Stimulated activated CD8-positive, alpha-beta memory T cell treated with anti-CD3 and anti-CD28 coated beads, Interleukin-12 subunit alpha, Interleukin-12 subunit beta, amount 100 ng/mL, for 4 hours (primary cell): ENCODE measurements at places on chromosomes 2 and 18.

- no peak for DNase-seq
These were observed 43.6 kb downstream of the L3MBTL4 start for GRCh38 chr18:6370886-6371635.

- no peak for DNase-seq
These were observed 562.0 kb upstream of the TNP1 start for GRCh38 chr2:217421834-217422233.

DNA sequence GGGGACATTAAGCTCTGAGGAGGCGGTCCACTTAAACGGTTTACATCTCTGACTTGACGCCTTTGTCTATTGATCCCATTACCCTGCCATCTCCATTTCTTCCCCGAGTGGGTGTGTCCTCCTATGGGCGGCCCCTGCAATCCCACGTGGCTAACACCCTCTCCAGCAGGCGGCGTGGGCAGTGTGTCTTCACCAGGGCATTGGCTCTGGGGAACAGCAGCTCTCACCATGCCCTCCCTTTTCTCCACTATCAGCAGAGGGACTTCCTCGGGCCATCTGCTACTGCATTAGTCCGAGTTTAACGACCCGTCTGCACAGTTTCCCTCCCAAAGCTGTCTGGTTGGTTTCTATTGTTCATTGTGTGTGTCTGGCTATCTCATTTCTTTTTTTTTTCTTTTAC lies 511.9 kb upstream of the NRP2 start:
- no peak for DNase-seq

GRCh38 chr2:101003278-101003775 lies 1.2 kb downstream of the RPL31 start:
- no peak for DNase-seq

- DNase-seq: no peak
These were observed 29.6 kb upstream of the CYBRD1 start for GRCh38 chr2:171492664-171493063.

GRCh38 chr2:126664639-126665038 lies 8.7 kb downstream of the GYPC start:
- no peak for DNase-seq

DNA sequence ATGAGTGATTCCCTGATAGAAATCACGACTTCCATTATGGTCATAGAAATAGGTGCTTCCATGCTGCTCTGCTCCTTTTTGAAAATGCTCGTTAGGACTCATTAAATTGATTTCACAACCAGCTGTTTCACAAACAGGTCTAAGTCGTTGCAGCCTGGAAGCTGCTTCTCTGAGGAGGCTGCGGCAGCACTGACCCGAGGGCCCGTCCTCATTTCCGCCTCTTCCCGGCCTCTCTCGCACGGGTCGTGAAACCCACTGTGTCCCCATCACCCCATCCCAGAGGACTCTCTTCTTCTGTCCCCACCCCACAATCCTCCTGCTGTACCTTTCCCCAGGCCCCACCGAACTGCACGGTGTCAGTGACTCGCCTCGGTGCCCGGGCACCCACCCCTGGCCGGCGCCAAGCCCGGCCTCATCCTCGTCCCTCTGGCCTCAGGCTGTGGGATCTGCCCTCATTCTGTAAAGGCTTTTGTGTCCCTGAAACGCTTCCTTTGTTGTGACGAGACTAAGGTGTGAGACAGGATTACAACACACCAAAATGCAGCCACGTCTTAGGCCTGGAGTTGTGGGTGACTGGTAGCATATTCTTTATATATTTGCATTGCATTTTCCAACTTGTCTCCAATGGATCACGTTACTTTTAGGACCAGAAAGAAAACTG lies 112.7 kb upstream of the CTDP1 start:
- no peak for DNase-seq

GRCh38 chr2:21916934-21917522 lies 793.3 kb downstream of the TDRD15 start:
- no peak for DNase-seq

GRCh38 chr2:190090148-190090547 lies 27.6 kb upstream of the MSTN start:
- no peak for DNase-seq

DNA sequence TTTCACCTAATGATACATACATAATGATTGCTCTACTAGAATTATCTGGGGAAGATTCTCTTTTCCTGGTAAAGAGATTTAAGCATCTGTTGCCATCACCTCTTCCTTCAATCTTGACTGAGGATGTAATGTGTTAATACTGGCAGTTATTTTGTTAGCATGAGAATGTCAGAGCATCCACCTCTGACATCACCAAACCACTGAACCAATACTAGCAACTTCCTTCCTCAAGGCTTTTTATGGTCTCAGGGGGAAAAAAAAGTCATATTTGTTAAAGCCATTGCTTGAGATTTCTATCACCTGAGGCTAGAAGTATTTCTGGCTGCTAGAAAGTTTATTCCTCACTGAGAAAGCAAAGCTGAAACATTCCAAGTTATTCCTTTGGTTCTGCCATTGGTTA lies 48.5 kb downstream of the DSEL start:
- no peak for DNase-seq

DNA sequence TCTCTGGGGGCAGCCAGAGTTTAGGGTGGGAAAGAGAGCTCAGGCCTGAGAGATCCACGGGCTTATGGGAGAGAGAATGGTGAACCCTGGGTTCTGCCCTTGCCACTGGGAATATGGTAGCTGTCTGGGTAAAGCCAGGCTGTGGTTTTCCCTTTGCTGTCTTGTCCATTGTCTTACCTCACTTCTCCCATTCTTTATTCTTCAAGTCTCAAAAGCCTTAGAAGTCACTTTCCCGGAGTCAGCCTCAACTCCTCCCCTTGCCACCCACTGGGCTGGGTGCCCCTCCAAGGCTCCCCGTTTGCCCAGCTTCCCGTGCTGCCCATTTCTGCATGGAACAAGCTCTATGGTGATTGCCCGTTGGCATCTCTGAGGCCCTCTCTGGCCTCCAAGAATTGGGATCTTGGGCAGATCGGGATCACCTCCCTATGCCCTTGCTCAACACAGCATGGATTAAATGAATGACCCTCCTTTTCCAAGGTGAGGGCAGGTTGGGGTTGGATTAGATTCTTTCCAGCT lies 228.2 kb downstream of the HAUS1 start:
- no peak for DNase-seq

GRCh38 chr18:61946449-61946848 lies 53.6 kb upstream of the RNF152 start:
- no peak for DNase-seq
